Transverse colon (tissue), 4 donors: ENCODE measurements at places on chromosomes 12 and 14.

DNA sequence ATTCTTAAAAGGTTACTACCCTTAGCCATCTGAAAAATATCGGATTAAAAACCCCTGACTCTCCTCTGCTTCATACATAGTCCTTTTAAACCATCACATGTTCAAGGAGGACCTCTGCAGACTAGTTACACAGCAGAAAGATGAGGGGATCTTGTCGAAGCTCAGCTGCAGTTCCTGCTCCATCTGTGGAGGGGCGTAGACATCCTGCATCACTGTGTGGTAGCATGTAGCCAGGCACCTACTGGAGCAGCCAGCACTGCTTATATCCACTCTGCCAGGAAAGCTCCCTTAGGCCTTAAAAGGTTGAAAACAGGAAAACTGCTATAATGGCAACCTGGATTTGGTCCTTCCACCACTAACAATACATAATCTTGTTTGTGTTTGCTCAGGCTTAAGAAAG is 57.6 kb upstream of the STRN3 start:
- no peak for DNase-seq

- DNase-seq = no peak
Observed at GRCh38 chr14:64733899-64734298, 29.7 kb downstream of the PLEKHG3 start.

- no peak for DNase-seq
Observed at GRCh38 chr12:5864301-5864700, 80.8 kb downstream of the ANO2 start.

- DNase-seq = no peak
Observed at GRCh38 chr12:130956009-130956408, 2.3 kb downstream of the ADGRD1 start.

- DNase-seq = no peak
Observed at GRCh38 chr12:52667509-52667908, 12.7 kb downstream of the KRT1 start.

- no peak for DNase-seq
Observed at GRCh38 chr14:92551044-92551841, 37.7 kb downstream of the RIN3 start.

GRCh38 chr12:124393831-124394230 is 98.9 kb downstream of the RFLNA start:
- DNase-seq = no peak

- DNase-seq = no peak
Observed at GRCh38 chr12:12622418-12622817, 10.7 kb downstream of the CREBL2 start.

DNA sequence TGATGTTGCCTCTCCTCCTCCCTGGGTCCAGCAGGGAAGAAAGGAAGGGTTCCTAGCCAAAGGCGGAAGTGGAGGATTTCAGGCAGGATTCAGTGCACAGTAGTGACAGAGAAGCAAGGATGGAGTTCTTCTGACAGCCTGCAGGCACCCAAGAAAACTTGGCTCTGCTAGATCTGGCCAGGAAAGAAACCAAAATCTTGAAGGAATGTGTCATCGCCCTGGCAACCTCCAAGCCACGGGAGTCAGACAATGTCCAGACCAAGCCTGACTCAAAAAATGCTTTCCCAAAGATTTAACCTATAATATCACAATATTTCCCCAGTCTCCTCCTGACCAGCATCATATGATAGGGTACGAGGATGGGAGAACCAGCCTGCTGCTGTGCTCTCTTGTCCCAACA is 22.8 kb upstream of the DHRS4 start:
- no peak for DNase-seq

DNA sequence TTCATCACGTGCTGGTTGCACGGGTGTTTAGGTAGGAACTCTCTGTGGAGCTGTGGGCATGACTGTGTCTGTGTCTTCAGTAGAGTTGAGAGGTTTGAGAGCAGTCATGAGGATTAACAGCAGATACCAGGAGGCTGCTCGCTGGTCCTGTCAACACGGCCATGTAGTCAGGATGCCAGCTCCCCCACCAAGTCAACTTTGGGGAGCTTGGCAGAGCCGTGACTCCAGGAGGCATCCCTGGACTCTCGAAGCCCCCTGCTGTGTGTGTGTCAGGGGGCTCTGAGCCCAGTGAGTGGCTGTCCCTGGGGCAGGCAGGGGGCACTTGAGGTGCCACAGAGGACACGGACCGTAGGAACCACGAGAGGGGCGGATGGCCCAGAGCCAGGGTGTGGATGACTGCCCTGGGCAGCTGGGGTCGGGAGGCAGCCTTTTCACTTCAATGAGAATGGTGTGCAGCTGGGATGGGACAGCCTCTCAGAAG is 7.2 kb upstream of the GPR132 start:
- no peak for DNase-seq

DNA sequence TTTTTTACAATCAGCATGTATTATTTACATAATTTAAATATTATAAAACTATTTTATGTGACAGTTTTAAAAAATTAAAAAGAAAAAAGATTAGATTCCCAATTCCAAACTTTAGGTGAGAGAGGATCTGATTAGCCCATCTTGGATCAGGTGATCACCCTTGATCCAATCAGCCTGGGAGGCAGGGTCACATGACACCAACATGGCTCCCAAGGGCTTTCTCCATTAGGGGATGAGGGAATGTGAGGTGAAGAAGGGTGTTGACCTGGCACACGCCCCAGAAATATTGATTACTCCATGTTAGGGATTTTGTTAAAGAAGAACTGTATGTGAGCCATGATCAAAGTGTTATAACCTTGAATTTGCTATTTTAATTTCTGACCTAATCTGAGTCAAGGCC is 225.4 kb downstream of the RBM19 start:
- no peak for DNase-seq

GRCh38 chr14:22268875-22269274 is 320.1 kb downstream of the DAD1 start:
- no peak for DNase-seq

GRCh38 chr12:53224061-53224896 is 7.7 kb downstream of the RARG start:
- no peak for DNase-seq

- no peak for DNase-seq
Observed at GRCh38 chr12:30440826-30441602, 254.7 kb downstream of the IPO8 start.
